ENCODE measurements at places on chromosomes 4 and X. TPM values are rescaled to one million over a fixed set of nuclear protein-coding genes. Genes with fewer than 3 reads are reported as not detected.
A peak's percentile ranks its signal among the peaks of the same experiment; 100 is the strongest.

- DNase-seq, result no peak
Observed at GRCh38 chr4:36322921-36323354, 41.5 kb downstream of the DTHD1 start.

DNA sequence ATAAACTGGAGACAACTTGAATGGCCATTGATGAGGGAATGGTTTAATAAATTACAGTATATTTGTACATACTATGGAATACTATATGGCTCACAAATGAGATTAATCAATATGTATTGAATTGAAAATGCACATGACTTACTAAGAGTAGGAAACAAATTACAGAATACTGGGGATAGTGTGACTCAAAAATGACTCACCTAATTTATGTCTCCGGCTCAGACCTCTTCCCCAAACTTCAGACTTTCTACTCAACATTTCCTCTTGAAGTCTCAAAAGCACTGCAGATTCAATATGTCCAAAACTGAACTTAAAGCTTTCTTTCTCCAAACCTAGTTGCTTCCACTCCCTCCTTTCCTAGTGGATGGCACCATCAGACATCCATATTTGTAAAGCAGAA lies 28.8 kb upstream of the GRIA3 start:
- no peak for DNase-seq

- DNase-seq, result no peak
Observed at GRCh38 chr4:24607334-24607733, 23.0 kb upstream of the DHX15 start.

GRCh38 chrX:15170927-15171326 lies 99.0 kb downstream of the ASB9 start:
- no peak for DNase-seq

GRCh38 chr4:166875821-166876220 lies 358.5 kb downstream of the SPOCK3 start:
- no peak for DNase-seq

GRCh38 chr4:84167093-84167492 lies 332.0 kb downstream of the NKX6-1 start:
- DNase-seq, result no peak

GRCh38 chr4:105236202-105236915 lies 89.7 kb downstream of the TET2 start:
- no peak for DNase-seq

DNA sequence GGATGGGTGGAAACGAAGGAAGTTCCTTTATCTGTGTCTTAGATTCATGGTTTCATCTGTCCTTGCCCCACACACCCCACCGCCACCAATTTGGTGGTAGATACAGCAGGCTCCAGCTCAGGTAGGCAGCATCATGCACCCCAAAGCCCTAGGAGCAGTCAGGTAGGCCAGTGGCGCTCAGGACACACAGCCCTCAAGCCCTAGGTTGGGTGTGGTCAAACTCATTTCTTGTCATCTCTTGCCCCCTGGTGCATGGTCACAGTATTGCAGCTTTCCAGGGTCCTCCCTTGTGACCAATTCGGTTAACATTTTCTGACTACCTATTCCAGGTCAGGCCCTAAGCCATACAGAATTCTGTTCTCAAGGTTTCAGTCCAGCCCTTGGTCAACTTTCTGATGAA lies 14.5 kb upstream of the PRRG3 start:
- DNase-seq, result peak; percentile 45

DNA sequence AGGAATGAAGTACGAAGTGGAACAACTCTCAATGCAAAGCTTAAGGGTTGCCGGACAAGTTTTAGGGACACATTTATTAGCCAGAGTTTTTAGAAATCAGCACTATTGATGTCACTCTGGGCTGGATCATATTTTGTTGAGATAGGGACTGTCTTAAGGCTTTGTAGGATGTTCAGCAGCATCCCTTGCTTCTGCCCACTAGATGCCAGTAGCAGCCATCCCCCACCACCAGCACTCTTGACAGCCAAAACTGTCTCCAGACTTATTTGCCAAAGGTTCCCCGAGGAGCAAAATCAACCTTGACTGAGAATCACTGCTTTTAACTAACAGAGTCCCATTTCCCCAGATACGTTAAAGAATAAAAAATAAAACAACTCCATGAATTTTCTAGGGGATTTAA lies 1497.3 kb downstream of the STIM2 start:
- DNase-seq, result no peak

DNA sequence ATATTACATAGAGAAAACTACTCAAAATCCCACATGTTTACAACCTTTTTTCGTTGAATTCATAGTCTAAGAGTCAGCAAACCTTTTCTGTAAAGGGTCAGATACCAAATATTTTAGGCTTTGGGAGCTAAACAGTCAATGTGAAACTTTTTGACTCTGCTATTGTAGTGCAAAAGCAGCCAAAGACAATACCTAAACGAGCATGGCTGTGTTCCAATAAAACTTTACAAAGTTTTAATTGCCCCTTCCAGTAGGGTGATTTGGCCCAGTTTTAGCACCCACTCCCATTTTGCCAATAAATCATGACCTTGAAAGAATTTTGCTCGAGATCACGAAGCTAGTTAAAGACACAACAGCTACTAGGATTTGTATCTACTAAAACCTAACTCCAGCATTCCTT lies 147.2 kb downstream of the ANKRD50 start:
- DNase-seq, result no peak

- no peak for DNase-seq
Observed at GRCh38 chr4:15354371-15355297, 73.2 kb upstream of the C1QTNF7 start.

- no peak for DNase-seq
Observed at GRCh38 chr4:156977435-156978160, 6.0 kb upstream of the PDGFC start.

GRCh38 chr4:165077034-165077578 lies 23.4 kb downstream of the TRIM75 start:
- DNase-seq, result no peak

GRCh38 chr4:39320381-39321115 lies 45.6 kb downstream of the RFC1 start:
- no peak for DNase-seq

DNA sequence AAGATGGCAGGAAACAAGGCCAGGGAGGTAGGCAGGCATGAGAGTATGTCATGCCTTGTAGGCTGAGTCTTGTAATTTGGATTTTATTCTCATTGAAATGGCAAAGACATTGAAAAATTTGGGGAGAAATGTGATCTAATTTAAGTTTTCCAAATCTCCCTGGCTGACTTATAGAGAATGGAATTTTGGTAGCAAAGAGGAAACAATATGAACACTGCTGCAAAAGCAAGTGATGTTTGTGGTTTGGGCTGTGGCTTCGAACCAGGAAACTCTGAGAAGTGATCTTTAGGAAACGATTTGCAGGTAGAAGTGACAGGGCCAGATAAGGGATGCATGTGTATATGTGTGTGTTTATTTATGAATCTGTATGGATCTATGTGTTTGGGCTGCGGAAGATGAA lies 35.6 kb downstream of the ARSJ start:
- no peak for DNase-seq

- DNase-seq, result no peak
Observed at GRCh38 chr4:125770814-125771398, 456.2 kb downstream of the FAT4 start.

DNA sequence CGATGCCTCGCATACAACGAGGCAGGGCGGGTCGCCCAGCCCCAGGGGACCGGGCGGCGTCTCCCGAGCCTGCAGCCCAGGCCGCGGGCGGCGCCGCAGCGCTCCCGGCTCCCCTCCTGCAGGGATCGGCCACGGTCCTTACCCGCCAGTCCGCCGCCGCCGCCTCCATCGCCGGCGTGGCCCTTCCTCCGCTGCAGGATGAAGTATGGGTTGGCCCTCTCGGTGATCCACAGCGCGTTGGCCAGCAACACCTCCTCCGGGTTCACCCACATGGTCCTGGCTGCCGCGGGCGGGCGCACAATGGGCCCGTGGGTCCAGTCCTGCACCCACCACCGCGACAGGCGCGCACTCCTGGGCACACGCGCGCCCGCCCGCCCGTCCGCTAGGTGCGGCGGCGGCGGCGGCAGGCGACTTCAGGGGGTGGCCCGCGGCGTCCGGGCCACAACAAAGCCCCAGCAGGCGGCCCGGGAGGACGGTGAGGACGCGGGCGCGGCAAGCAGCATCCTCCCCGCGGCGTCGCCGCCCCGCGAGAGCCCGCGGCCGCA lies 339 bp downstream of the TBC1D9 start:
- DNase-seq, result no peak

- no peak for DNase-seq
Observed at GRCh38 chr4:8832113-8832915, 39.3 kb downstream of the HMX1 start.

GRCh38 chr4:180828455-180829018 lies 1414.7 kb upstream of the TENM3 start:
- peak; percentile 25 for DNase-seq

GRCh38 chr4:77431546-77431945 lies 174.1 kb upstream of the CXCL13 start:
- DNase-seq, result no peak

GRCh38 chrX:140422501-140422900 lies 82.4 kb downstream of the SOX3 start:
- DNase-seq, result no peak

- peak; percentile 57 for DNase-seq
Observed at GRCh38 chrX:46376246-46376885, 168.9 kb downstream of the ZNF674 start.

GRCh38 chrX:149829751-149830191 lies 48.0 kb downstream of the MAGEA9 start:
- DNase-seq, result no peak

GRCh38 chr4:60934566-60935295 lies 265.4 kb upstream of the ADGRL3 start:
- no peak for DNase-seq

- DNase-seq, result no peak
Observed at GRCh38 chr4:101191302-101192098, 155.8 kb downstream of the PPP3CA start.

DNA sequence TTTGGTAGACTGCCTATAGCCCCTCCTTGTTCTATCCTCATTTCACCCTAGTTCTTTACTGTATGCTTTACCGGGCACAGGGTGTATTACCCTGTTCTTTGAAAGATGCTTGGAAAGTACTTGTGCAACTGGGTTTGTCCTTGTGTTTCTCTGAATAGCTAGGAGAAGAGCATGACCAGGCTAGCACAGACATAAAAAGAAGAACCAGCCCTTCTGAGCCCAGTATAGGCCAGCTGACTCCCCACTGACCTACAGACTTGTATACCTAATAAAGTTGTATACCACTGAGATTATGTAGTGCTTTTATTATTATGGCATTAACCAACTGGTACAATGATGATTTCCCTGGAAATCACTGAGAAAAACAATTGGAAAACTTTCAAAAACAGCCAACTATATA lies 15.0 kb downstream of the CFI start:
- no peak for DNase-seq

DNA sequence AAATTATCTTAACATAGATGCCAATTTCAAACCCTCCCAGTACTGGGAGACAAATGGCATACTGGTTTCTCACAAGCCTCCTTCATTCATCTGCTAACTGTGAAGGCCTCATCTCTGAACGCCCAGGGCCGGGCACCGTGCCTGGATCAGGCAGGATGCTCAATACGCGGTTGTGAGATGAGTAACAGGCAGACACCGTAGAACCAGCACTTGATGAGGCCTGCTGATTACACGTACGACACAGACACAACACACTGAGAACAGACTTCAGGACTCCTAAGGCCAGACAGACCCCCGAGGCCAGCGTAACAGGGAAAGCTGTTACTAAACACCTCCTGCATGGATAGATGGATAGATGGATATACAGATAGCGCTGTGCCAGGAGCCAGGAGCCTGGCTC lies 154.6 kb downstream of the AFAP1 start:
- DNase-seq, result no peak

DNA sequence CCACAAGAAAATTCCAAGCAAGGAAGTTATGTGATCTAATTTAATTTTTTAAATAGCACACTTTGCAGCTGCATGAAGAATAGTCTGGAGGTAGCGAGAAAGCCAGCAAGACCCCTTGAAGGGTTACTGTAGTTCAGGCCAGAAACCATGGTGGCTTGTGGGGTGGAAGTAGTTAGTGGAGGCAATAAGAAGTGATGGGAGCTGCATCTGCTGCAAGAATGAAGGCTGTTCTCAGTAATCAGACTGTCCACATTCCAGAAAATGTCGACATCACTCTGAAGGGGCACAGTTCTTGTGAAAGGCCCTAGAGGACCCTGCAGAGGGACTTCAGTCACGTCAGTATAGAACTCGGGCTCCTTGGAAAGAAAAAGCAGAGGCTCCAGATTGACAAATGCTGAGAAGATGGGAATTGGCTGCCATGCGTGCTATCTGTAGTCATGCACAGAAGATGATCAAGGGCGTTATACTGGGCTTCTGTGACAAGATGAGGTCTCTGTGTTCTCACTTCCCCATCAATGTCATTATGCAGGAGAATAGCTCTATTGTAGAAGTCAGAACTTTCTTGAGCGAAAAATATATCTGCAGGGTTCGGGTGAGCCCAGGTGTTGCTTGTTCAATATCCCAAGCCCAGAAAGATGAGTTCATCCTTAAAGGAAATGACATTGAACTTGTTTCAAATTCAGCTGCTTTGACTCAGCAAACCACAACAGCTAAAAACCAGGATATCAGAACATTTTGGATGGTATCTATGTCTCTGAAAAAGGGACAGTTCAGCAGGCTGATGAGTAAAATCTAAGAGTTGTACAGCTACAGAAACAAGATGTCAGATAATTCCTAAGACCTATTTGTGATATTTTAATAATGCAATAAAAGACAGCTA lies 254.2 kb downstream of the CBR4 start:
- DNase-seq, result no peak

DNA sequence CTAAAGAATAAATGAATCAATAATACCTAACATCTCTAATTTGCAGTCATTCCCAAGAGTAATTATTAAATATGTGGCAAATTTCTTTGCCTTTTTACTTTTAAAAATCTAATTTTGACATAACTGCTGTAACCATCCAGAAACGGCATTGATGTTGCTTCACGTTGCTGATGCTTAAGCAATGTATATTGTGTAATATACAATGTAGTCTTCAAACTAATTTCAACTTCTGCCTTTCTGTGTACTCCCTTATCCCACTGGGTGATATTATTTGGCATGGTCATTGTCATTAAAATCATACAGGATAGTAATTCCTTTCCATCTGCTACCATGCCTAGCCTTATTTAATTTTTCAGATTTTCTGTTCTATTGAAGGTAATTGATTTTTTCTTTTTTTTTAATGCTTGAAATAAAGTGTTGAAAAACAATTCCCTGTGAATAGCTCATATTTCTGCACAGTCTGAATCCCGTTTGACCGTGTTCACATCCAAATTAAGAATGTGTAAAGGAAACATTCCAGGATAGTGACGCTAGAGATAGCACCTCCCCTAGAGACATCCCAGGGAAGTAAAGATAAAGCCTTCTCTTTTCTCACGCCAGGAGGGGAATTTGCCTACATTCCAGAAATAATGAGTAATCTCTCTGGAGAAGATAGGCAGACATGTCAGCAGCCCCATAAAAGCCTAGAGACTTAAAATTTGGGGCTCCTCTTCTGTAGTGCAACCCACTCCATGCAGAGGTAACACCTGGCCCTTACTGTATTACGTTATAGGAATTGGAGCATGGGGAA lies 8.6 kb downstream of the FAM200B start:
- peak; percentile 61 for DNase-seq

GRCh38 chrX:107674480-107675364 lies 46.4 kb downstream of the PRPS1 start:
- no peak for DNase-seq

ESX1 gene
- total RNA-seq, result not detected

ATP1B4 gene
- not detected for total RNA-seq

PAGE1 gene
- total RNA-seq, result 0.69 TPM

VSIG4 gene
- total RNA-seq, result not detected

FLNA gene
- 119 TPM for total RNA-seq

MAPK10 gene
- not detected for total RNA-seq

ARHGAP24 gene
- 0.55 TPM for total RNA-seq

RAB33A gene
- total RNA-seq, result not detected

HSFX4 gene
- not detected for total RNA-seq

GLOD5 gene
- 0.93 TPM for total RNA-seq

TCEAL6 gene
- total RNA-seq, result not detected

H2BW2 gene
- total RNA-seq, result not detected
